Right ventricle myocardium superior (tissue), 1 donor: ENCODE measurements at places on chromosomes 2 and 18. TPM values are rescaled to one million over a fixed set of nuclear protein-coding genes. Genes with fewer than 3 reads are reported as not detected.

GRCh38 chr2:36355151-36355889 lies at the start of gene CRIM1:
TSS of gene CRIM1 (plus strand) at chr2:36355778. CDS start at chr2:36356293, 515 bp downstream.
- DNase-seq, result peak; percentile 93

DNA sequence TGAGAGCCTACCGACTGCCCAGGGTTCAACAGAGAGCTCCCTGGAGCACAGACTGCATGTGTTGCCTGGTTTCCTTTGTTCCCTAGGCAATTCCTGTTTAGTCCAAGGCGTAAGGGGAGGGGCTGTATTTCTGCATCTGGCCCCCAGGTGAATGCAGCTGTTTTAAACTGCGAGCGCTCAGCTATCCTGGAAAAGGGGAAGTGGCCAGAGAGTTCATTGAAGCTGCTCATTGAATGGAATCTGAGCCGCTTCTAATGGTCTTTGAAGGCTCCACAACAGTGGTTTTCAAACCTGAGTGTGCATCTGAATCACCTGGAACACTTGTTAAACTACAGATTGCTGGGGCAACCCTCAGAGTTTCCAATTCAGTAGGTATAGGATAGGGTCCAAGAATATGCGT lies 18.1 kb downstream of the MAPK4 start:
- DNase-seq, result no peak

GRCh38 chr18:13849791-13850190 lies 25.8 kb downstream of the MC5R start:
- no peak for DNase-seq

- DNase-seq, result no peak
Observed at GRCh38 chr18:48639772-48640432, 101.1 kb downstream of the CTIF start.

DNA sequence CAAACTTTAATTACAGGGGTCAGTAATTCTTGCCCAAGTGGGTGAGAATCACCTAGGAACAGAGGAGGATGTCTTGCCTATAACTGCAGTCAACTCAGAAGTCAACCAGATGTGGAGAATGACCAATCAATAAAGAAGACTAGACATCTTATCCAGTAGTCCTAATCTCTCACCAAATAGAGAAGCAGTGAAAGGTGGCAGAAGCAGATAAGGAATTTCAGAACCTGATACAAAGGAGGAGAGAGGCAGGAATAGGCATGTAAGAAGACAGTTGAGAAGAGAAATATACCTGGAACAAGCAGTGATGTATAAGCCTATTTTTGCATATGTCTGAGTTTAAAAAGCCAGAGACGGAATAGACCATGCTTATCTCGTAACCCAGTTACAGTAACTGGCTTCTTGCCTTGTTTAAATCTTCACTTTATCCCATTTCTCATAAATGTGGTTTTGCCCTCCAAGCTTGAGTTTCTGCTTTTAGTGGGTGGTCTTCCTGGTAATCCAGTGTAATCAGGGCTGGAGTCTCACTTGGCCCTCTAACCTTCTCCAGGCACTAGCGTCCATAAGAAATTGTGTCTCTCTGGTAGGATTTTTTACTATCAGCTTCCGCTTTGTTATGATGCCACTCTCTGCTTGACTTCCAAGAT lies 401.0 kb downstream of the SUCLG1 start:
- DNase-seq, result no peak

DNA sequence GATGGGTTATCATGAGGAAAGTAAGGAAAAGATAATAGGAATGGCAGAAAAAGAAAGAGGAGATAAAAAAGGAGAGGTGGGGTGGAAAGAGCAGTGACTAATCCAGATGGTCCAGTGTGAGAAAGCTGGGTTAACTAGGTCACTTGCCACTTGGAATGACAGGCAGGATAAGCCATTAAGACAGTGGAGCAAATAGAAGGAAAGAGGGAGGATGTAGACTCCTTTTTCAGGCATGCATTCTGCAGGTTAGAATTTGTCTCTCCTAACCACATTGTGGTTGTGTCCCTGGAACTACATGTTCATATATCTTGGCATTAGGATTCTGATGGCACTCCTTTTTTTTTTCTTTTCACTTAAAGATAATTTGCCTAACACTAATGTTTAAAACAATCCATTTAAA lies 13.4 kb upstream of the NEMP2 start:
- no peak for DNase-seq

- no peak for DNase-seq
Observed at GRCh38 chr2:98372579-98372978, 26.3 kb downstream of the CNGA3 start.

GRCh38 chr2:102463160-102463559 lies 9.9 kb upstream of the SLC9A4 start:
- DNase-seq, result no peak

DNA sequence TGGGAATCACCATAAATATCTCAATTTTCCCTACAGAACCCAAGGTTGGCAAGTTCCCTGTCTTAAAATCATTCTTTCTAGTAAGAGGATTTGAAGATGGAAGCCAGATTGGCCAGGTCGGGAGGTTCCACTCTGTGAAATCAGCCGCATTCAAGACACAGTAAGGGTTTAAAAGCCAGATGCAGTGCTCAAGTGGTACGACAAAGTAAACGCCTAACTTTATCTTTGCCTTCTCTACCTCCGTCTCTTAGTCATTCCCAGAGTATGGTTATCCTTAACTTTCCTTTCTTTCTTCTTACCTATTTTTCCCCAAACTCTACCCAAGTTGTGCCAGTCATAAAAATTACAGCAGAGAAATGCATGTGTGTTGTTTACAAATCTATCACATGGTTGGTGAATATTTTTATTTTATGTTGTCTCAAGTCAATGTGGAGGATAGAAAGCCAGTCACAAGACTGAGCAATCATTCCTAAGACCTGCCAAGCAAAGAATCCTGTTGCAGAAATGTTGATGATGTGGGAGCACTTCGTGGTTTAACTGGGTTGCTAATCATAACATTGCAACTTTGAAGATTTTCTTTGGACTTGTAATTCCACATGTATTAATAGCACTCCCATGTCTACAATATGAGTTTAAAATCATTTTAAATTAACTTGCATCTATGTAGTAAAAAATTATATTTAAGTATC lies 62.6 kb downstream of the SLC40A1 start:
- DNase-seq, result no peak

DNA sequence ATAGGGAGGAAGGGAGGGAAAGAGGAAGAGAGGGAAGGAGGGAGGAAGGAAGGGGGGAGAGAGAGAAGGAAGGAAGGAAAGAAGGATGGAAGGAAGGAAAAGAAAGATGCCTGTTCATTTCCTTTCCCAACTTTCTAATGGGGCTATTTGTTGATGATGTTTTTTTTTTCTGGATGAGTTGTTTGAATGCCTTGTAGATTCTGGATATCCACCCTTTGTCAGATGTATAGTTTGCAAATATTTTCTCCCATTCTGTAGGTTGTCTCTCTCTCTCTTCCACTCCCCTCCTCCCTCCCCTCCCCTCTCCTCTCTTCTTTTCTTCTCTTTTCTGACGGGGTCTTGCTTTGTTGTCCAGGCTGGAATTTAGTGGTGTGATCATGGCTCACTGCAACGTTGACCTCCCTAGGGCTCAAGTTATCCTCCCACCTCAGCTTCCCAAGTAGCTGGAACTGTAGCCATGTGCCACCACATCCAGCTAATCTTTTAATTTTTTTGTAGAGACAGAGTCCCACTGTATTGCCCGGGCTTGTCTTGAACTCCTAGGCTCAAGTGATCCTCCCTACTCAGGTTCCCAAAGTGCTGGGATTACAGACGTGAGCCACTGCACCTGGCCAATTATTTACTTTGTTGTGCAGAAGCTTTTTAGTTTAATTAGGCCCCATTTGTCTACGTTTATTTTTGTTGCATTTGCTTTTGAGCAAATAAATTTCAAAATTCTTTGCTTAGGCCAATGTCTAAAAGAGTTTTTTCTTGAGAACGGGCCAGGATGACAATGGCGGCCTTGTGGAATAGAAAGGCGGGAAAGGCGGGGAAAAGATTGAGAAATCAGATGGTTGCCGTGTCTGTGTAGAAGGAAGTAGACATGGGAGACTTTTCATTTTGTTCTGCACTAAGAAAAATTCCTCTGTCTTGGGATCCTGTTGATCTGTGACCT lies 57.3 kb upstream of the FAM117B start:
- DNase-seq, result no peak

GRCh38 chr2:149899390-149899789 lies 311.8 kb upstream of the MMADHC start:
- no peak for DNase-seq

DNA sequence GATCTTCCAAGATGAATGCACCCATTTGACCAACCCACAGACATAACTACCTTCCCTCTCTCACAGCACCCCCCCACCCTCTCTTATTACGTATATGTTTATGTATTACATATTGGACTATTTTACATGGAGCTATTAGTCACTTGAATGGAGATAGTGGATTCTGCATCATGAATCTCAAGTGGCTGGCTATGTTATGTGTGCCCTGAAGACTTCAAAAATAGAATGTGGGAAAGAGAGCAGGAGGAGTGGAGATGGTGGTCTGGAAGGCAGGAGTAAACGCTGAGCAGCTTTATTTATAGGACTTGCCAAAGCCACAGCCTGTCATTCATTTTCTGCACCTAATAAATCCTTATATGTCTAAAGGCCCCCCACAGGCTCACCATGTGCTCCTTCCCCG lies 4.9 kb downstream of the ANTXR1 start:
- no peak for DNase-seq

DNA sequence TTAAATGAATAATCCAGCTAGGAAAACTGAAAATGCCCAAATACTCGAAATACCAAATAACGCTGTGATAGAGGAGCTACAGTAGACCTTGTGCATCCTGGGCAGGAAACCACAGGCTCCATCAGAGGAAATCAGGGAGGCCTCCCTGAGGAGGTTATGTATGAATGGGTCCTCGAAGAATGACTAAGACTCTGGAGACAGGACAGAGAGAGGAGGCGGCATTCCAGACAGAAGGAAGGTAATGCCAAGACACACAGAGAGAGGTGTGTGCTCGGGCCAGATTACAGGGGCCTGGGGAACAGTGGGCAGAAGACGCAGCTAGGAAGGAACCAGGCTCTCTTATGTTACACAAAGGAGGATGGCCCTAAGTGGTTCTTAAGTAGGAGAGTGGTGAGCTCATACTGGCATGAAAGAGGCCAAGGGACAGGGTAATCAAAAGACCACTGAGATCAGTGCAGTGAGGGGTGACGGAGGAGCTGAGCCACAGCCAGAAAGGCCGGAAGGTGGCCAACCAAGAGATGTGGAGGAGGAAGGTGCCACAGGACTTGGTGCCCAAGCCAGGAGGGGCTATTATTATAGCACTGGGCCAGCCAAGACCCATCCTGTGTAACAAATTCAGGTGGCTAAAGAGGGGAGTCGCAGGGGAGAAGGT lies 9.9 kb downstream of the ST3GAL5 start:
- DNase-seq, result no peak

DNA sequence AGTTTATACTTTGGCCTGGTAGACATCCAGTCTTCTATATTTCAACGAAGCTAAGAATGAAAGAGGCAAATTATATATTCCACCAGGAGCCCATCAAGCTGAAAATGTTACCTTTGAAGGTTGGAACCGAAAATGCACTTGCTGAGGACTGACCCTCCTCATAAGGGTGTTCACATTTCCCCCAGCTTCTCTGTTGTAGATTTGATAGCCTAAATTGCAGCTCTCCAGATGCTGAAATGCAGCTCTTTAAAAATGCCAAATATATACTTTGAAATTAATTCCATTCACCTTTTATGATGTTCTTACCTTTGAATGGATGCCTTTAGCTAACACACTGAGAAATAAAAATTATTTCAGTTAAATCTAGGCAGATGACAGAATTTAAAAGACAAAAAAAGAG lies 1.8 kb upstream of the FIGN start:
- no peak for DNase-seq

DNA sequence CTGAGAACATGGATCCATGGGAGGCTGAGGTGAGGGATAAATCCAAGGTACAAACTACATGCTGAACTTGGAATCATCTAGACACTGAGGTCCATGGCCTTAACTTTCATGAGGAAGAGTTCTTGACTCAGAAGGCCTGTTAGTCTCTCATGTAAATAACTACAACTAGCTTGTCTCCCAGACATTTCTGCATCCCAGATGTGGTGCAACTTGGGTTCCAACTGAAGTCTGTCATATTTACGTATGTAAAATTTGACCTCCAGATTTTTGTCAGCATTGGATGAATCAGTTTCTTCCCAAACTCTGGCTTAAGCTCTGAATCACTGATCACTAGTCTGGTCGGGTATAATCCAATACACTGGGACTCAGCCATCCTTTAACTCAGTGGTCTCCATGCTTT lies 306.9 kb downstream of the PDE11A start:
- no peak for DNase-seq

DNA sequence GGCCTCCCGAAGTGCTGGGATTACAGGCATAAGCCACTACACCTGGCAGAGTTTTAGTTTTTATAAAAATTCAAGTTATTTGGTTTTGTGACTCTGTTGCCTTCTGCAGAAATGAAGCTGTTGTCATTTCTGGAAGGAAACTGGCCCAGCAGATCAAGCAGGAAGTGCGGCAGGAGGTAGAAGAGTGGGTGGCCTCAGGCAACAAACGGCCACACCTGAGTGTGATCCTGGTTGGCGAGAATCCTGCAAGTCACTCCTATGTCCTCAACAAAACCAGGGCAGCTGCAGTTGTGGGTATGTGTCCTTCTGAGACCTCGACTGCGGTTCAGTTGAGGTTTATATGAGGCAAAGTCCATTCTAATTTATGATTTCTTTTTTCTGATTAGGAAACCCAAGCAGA lies 7.2 kb downstream of the MTHFD2 start:
- no peak for DNase-seq

DNA sequence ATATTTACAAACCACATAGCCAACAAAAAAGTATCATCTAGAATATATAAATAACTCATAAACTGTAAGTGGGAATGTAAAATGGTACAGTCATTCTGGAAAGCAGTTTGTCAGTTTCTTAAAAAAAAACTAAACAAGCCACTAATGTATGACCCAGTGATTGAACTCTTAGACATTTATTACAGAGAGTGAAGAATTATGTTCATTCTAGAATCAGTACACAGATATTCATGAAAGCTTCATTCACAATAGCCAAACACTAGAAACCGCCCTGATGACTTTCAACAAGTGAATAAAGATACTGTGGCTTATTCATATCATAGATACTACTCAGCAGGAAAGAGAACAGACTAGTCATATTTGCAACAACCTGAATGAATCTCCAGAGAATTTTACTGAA lies 1541.5 kb downstream of the LRP1B start:
- DNase-seq, result no peak

- no peak for DNase-seq
Observed at GRCh38 chr2:190908532-190908931, 27.9 kb downstream of the GLS start.

NCKAP5 gene
- 7.9 TPM for total RNA-seq

GPR45 gene
- total RNA-seq, result not detected

ARHGEF4 gene
- 5.1 TPM for total RNA-seq

CRYBA2 gene
- not detected for total RNA-seq

KIF5C gene
- total RNA-seq, result 1.2 TPM
